ENCODE measurements at places on chromosomes 16 and 17. TPM values are rescaled to one million over a fixed set of nuclear protein-coding genes. Genes with fewer than 3 reads are reported as not detected.

The HOXB2 gene
- 0.41 TPM for total RNA-seq

The OR3A2 gene
- not detected for total RNA-seq

GRCh38 chr16:68752602-68753001, 15.5 kb downstream of the CDH1 start:
- no peak for DNase-seq

DNA sequence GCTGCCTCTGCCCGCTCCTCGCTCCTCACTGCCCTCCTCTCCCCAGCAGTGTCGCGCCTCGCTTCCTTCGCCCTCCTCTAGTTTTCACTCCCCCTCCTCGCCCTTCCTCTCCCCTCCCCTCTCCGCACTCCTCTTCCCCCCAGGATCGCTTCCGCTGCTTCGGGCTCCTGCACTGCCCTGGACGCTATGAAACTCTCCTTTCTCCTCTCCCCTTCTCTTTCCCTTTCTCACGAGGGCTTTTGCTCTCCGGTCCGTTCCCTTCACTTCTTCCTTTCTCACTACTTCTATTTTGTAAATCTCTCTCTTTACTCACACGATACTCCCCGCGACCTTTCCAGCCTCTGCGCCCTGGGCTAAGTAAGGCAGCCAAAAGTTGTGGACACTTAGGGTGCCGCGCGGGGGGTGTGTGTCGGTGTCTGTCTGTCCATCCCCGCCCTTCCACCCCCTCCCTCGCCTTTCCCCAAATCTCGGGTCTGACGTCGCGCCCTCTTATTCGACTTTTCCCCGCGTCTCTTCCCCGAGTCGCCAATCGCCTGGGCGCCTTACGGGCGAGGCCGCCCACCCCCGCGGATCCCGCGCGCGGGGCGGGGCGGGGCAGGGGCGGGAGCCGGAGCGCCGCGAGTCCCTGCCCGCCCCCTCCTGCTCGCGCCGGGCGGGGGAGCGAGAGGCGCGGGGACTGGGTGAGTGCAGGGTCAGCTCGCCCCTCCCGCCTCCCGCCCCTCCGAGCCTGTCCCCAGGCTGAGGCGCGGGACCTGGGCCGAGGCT, at the start of gene IRX3:
Gene IRX3, minus strand, starts transcription at position 422 of the 765 bp plus-strand sequence. CDS start 737 bp downstream, outside the sequence.
- peak; percentile 77 for DNase-seq

The WSCD1 gene
- not detected for total RNA-seq

GRCh38 chr16:52597772-52598483, 51.0 kb upstream of the TOX3 start:
- no peak for DNase-seq

The MEFV gene
- not detected for total RNA-seq

- no peak for DNase-seq
Observed at GRCh38 chr16:21037736-21038135, 112.9 kb downstream of the DNAH3 start.

GRCh38 chr17:9266697-9267117, 245.4 kb downstream of the NTN1 start:
- DNase-seq = no peak

DNA sequence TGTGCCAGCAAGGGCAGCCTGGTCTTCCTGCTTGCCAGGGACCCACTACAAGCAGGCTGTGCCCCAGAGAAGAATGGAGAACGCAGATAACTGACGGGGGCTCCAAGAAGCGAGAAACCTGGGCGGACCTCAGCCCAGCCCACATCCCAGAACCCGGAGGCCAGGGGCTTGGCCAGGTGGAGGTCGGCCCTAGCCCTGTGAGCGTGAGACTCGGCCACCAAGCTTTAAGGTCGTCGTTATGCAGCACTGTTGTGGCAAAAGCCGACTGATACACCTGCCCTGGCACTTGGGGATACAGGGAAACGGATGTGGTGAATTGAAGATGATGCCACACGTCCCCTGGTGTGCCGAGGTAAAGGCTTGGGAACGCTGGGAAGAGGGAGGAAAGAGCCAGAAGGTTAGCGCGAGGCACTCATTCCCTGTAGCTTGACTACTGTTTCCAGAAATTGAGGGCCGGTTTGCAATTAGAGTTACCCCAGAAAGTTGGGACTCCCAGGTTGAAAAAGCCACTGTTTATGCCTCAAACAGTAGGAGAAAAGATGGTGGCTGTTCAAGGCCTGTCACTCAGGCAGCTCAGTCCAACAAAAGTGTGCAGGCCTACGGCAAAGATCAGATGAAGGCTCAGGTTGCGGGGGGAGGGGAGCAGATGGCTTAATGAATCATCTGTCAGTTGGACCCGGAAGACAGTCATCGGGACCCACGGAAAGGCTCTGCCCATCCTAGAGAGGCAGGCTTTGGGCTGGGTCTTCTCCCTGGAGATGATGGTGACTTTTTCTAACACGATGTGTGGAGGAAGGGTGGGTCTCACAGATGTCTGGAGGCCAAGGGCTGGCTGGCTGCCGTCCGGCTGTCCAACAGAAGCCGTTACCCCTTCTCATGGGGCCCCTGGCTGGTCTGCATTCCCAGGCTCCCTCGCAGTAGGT, 45.6 kb upstream of the BAHCC1 start:
- peak; percentile 62 for DNase-seq
